ENCODE measurements at places on chromosomes 6 and 20. TPM values are rescaled to one million over a fixed set of nuclear protein-coding genes. Genes with fewer than 3 reads are reported as not detected.

Gene TTBK1
- total RNA-seq, result under 0.01 TPM

Gene SAMD5
- total RNA-seq, result 2.2 TPM

Gene EBF4
- total RNA-seq, result 3.2 TPM

Gene PANK2
- total RNA-seq, result 40.3 TPM

Gene ECT2L
- total RNA-seq, result 0.09 TPM

Gene ZBTB12
- 2.7 TPM for total RNA-seq

Gene METTL24
- 1.4 TPM for total RNA-seq

Gene HCRTR2
- not detected for total RNA-seq

Gene DYNLRB1
- 67.9 TPM for total RNA-seq

Gene KIAA0408
- total RNA-seq, result 17.6 TPM

Gene SLC25A27
- total RNA-seq, result 18.6 TPM

Gene HAO1
- total RNA-seq, result not detected

Gene YWHAB
- total RNA-seq, result 62.7 TPM

Gene IPCEF1
- total RNA-seq, result 1.4 TPM

Gene HRH3
- total RNA-seq, result 0.35 TPM

Gene ROS1
- 0.04 TPM for total RNA-seq

Gene PRICKLE4
- 2.6 TPM for total RNA-seq

Gene COL11A2
- 172 TPM for total RNA-seq

Gene ZMYND8
- 12.2 TPM for total RNA-seq

Gene COX7A2
- 380 TPM for total RNA-seq

Gene DACT2
- total RNA-seq, result 2.0 TPM

Gene ENPP3
- 0.31 TPM for total RNA-seq

Gene SERPINB1
- 8.9 TPM for total RNA-seq

Gene ENPP5
- total RNA-seq, result 4.7 TPM

Gene MYB
- total RNA-seq, result 0.40 TPM

Gene MDFI
- total RNA-seq, result 77.4 TPM

Gene STMND1
- not detected for total RNA-seq

Gene TMC2
- total RNA-seq, result not detected

Data from muscle of leg (tissue), 16 donors.